GM10248 (cell line): ENCODE measurements at places on chromosomes 13 and 19.
A peak's percentile ranks its signal among the peaks of the same experiment; 100 is the strongest.

- DNase-seq, result no peak
Measured at GRCh38 chr19:14142262-14143190, 6.1 kb upstream of the ASF1B start.

DNA sequence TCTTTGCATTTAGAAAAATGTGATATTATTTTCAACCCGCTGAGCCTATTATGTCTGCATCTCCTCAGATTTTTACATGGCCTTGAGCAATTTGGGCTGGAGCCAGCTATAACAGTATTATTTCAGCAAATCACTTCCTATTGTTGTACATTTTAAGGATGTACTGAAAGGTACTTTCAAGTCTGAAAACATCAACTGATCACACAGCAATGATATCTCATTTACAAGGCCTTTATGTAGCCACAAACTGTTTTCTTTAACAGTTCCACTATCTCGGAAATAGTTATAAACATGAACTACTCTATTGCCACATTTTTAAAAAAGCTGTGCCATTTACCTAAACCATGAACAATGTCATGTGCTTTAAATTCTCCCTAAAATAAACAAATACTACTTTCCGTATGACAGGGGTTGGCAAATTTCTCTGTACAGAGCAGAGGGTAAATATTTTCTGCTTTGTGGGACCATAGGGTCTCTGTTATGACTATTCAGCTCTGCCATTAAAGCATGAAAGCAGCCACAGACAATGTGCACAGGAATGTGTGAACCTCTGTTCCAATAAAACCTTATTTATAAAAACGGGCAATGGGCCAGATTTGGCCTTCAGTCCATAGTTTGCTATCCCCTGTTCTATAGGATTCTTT lies 560.4 kb downstream of the GPC6 start:
- no peak for DNase-seq

DNA sequence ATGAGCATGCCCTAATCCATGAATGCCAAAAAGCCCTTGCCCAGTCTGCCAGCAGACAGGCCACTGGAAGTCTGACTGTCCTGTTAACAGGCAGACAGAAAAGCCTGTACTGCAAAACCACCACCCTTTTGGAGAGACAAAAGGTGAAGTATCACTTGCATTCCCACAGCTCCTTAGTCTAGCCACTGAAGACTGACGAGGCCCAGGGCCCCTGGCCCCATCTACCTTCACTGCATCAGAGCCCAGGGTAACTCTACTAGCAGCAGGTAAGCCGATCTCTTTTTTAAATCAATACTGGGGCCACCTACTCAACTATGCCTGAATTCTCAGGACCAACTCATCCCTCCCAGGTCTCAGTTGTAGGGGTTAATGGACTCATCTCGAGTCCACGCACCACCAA lies 45.5 kb downstream of the ZNF93 start:
- no peak for DNase-seq

DNA sequence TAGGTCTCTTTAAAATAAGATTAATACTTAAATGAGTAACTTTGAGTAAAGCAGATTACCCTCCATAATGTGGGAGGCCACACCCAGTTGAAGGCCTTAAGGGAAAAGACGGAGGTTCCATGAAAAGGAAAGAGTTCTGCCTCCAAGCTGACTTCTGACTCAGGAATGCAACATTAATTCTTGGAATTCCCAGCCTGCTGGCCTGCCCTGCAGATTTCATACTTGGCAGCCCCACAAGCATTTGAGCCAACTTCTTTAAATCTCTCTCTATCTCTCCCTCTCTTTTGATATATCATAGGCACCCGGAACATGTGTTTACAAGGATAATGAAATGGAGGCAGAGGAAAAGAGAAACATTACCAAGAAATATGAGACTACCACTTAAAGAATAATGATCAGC lies 902.3 kb upstream of the MIR17HG start:
- no peak for DNase-seq

- no peak for DNase-seq
Measured at GRCh38 chr13:107275945-107276614, 708.1 kb upstream of the ARGLU1 start.

DNA sequence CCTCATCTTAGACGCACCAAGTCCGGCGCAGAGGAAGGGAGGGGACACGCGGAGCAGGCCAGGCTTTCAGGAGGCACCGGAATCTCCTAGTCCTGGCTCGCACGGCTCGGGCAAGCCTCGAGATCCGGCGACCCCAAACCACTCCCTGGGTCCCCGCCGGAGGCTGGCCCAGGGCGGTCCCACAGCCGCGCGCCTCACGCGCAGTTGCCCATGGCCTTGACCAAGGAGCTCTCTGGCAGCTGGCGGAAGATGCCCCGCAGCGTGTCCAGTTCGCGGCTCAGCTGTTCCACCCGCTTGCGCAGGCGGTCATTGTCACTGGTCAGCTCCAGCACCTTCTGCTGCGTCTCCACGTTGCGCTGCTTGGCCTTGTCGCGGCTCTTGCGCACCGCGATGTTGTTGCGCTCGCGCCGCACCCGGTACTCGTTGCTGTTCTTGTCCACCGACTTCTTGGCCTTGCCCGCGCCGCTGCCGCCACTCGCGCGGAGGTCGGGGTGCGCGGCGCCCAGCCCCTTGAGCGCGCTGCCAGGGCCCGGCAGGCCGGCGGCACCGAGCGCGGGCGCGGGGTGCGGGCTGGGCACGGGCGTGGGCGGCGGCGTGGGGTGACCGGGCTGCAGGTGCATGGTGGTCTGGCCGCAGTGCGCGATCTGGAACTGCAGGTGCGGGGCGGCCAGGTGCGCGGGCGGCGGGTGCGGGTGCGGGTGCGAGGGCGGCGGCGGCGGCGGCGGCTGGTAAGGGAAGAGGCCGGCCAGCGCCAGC lies 1.0 kb downstream of the CEBPA start:
- no peak for DNase-seq

GRCh38 chr13:78997902-78998629 lies 339.1 kb upstream of the OBI1 start:
- DNase-seq, result no peak

- no peak for DNase-seq
Measured at GRCh38 chr19:19126102-19126501, 12.2 kb downstream of the TMEM161A start.

GRCh38 chr19:18292810-18293641 lies 11.6 kb upstream of the JUND start:
- peak; percentile 53 for DNase-seq

DNA sequence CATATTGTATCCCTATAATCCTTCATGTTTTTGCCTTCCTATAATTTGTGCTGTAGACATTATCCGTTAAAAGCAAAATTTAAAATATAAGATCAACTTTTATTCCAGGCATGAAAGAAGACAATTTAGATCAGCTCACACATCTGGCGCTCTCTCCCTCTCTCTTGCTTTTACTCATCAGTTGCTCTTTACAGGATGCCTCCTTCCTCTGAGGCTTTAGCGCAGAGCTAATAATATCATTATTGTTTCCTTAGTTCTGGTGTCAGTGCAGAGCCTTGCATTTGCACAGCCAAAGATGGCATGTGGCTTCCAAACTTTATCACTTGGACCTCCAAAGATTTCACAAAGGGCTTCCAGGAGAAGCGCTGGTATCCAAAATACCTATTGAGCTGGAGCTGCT lies 295.1 kb downstream of the FGF9 start:
- no peak for DNase-seq
